ENCODE measurements at places on chromosomes 16 and 17.

DNA sequence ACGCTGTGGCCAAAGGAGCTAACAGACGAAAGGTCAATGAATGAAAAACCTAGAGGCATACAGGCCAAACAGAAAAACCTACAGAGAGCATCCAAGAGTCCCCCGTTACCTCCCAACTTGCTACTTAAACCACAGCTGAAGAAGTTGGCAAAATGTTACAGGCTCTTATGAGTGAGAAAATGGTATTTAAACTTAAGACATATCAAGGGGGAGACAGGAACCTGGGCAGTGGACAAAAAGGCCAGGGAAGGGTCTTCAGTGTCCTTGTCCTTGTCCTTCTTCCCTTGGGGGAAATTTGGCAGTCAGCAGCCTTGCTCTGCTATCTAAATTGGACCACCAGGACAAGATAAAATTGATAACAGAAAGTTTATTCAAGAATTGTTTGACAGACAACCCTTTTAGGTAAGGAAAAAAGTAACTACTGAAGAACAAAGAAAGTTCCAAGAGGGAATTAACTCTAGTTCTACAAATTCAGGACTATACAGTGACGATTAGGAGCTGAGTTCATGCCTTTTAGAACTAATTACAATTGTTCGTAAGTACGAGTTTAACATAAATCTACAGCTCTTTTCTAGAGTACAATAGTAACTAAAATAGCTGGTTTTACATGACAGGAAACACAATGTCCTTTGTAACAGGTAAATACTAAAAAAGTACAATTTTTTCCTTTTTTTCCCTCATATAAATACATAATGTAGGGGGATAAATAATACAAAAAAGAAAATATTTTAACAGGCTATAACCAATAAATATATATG, 3.8 kb upstream of the HOXB2 start:
- no peak for DNase-seq

GRCh38 chr17:38443356-38444031, 15.2 kb downstream of the ARHGAP23 start:
- DNase-seq: no peak

- no peak for DNase-seq
These were observed 93.4 kb upstream of the CDH5 start for GRCh38 chr16:66273053-66273452.

DNA sequence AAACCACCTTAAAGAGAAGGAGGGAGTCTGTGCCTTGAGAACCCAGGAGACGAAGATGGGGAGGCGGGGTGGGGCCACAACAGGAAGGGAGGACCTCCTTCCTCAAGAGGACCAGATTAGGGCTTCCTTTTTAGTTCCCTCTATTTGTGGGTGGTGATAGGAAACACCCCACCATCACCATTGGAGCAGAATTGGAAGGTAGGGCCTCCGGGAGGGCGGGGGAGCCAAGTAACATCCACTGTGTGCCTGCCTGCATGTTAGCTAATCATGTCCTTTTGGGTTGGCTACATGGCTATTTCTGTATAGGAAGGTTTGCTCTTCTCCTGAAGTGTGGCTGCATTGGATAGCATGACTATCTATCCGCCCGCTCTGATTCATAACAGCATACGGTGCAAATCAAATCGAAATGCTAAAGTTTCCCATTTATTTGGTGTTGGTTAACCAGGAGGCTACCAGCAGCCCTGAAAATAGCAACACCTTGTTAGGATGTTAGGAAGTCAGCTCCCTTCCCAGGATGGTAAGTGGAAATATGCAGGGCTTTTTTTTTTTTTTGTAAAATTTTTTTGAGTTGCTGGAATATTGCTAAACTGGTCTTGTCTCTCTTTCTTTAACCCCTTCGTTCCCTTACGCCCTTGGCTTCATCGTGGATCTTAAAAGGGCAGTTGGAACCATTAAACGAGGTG, 4.2 kb downstream of the SYT17 start:
- DNase-seq: no peak

DNA sequence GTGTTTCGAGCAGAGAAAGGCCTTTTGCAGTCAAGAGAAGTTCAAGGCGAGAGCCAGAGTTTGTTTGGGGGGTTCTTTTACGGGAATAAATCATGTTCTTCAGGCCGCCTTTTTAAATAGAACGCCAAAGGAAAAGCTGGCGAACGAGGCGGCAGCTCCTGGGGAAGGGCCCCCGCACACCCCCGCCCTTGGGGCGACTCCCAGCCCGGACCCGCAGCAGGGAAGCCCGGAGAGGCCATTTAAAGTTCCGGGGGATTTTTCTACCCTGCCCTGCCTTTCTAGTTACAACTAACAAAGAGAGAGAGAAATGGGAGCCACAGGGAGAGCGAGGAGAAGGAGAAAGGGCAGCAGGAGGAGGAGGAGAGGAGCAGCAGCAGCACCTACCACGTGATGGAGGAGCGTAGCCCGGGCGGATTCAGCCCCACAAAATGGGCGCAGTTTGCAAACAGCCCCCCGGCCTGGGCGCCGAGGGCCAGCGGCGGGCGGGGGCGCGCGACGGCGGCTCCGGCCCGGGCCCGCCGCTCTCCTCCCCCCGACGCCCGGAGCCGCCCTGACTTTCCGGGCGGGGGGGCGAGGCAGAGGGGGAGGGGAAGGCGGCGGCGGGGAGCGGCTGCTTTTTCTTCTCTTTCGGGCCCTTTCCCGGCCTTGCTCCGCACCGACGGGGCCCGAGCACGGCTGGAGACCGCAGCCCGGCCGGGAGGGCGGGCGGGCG, 634 bp downstream of the KANSL1 start:
- DNase-seq: no peak

- DNase-seq: no peak
These were observed 566.0 kb upstream of the PSMD7 start for GRCh38 chr16:73730481-73731090.

- no peak for DNase-seq
These were observed 25.9 kb upstream of the CREBBP start for GRCh38 chr16:3906363-3906762.

DNA sequence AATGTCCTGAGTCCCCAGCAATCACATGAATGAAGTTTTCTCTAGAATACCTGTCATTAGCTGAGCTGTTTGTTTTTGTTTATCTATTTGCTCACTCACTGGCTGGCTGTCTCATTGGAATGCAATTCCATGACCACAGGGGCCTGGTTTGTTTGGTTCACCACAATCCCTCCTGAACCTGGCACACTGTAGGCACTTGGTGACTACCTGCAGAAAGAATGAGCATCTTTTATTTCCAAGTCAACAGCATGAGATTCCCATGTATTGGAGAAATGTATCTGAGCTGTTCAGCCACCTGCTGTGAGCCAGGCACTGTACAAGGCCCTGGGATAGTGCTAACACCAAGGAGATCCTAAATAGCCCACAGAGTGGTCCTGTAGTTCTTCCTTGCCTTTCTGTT, 345.1 kb downstream of the XYLT1 start:
- DNase-seq: no peak

GRCh38 chr17:80029258-80029974, 6.3 kb downstream of the TBC1D16 start:
- no peak for DNase-seq

DNA sequence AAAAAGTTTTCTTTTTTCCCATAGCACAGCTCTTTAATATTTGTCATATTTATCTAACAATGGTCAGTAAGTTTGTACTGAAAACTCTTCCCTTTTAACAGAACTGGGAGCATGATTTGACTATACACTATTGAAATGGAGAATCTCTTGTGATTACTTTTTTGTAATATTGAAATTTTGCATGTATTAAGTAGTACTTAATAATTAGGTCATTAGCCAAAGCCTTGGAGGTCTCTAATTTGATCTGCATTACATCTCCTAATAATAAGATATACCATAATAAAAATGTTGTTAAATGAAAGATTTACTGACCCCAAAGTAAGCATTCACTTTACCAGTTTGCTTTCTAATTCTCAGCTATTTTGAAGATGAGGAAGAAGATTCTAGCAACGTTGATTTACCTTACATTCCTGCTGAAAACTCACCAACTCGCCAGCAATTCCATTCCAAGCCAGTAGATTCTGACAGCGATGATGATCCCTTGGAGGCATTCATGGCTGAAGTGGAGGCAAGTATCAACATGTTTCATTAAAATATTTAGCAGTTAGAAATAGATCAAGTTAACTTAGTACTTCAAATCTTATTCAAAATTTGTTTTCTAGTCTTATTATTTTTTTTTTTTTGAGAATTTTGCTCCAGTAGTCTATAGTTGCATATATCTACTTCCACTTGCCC, 18.2 kb downstream of the DDX42 start:
- DNase-seq: no peak

DNA sequence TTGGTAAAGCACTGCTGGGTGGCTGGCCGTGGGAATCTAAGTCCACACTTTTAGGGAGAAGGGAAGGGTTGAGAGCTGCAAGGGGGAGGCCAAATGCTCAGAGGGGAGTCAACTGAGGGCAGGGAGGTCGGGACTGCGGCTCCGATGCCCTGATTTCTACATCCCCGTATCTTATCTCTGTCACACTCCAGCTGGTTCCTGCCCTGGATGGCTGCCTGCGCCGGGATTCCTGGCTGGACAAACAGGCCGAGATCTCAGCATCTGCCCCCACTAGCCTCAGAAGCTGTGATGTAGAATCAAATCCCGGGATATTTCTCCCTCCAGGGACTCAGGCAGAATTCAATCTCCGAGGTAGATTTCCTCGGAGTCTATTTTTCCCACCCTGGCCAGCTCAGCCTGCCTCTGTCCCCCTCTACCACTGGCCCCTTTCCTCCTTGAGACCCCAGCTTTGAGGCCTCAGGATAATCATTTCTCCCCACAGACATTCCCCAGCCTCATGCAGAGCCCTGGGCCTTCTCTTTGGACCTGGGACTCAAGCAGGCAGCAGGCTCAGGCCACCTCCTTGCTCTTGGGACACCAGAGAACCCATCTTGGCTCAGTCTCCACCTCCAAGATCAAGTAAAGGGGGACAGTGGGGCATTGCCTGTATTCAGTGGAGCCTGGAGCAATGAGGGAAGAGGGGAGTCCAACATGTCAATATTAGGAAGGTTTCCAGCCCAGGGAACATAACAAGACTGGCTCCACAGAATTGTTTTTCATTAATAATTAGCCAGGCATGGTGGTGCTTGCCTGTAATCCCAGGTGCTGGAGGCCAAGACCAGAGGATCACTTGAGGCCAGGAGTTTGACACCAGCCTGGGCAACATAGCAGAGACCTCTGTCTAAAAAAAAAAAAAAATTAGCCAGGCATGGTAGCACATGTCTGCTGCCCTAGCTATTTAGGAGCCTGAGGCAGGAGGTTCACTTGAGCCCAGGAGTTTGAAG, 1.8 kb downstream of the SHBG start:
- DNase-seq: no peak

GRCh38 chr16:82337355-82337754, 167.3 kb upstream of the MPHOSPH6 start:
- no peak for DNase-seq

DNA sequence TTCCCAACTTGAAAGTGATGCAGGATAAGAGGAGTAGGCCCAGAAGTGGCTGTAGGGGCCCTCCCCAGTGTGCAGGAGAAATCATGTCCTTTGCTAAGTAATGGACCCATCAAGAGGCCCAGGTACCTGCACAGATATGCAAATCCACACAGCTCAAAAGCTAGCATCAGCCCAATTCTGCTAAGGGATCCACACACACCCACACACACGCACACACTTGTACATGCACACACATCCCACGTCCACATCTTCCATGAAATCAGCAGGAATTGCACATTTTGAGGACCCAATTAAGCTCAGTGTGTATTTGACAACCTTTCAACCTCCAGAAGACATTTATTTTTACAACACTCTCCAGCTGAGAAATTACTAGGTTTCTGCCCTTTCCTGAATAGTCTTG, 184.8 kb downstream of the C16orf78 start:
- no peak for DNase-seq

- no peak for DNase-seq
These were observed 207.0 kb downstream of the MSI2 start for GRCh38 chr17:57463103-57463885.

GRCh38 chr16:56275076-56275475, 83.8 kb downstream of the GNAO1 start:
- DNase-seq: no peak

DNA sequence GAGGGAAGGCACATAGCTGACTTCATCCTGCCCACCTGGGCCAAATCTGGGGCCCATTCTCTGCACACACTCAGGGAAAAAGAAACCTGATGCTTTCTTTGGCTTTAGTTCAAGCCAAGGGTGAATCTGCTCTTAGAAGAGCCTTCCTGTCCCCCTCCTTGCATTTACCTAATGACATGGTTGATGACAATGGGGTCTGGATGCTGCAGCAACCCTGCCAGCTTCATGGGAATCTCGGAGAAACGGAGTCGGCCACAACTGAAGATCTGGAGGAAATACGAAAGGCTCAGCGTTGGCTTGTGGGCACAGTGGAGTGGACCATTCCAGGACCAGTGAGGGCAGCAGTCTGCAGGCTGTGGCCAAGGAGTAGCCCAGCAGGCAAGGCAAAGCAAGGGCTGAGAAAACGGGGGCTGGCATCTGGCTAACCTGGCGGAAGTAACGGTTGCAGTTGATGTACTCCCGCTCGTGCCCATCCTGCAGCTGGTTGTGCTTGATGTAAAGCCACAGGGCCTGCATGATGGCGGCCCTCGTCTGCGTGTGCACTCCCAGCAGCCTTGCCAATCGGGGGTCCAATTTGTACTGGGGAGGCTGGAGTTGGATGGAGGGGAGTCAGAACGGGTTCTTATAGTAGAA, 6.4 kb upstream of the FTSJ3 start:
- no peak for DNase-seq

GRCh38 chr17:16294560-16294959, 58.7 kb downstream of the CENPV start:
- DNase-seq: no peak

DNA sequence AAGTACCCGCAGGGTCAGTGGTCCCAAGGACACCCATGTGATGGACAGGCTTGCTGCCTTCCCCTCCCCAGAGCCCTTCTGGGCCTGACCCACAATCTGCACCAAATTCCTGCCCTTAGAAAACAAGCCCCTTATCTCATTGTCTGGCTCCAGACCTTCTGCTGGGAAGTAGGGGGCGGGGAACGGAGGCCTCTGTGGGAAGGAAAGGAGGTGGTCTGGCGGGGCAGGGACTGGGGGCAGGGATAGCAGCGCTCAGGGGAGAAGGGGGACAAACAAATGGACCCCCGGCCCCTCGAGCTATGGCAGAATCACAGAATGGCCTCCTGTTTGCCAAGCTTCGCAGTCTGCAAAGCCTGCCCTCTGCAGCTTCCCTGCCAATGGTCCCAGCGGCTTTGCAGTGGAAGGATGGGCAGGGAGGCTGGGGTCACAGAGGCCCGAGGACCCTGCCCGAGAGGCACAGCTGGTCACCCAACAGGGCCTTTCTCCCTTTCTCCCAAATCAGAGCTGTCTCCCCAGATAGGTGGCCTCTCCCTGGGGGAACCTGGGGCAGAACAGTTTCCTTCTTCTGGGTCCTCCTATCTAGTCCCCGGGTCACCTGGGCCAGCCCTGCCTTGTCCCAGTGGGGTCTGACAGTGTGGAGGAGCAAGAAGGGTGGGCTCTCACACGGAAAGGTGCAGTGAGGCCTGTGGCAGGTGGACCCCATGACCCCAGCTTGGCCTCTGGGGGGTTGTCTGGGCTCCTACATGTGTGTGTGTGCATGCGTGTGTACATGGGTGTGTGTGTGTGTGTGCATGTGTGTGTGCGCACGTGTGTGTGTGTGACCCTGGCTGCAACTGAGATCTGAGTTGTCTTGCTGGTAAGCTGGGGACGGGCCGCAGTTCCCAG, 25.5 kb downstream of the TMEM235 start:
- no peak for DNase-seq

GRCh38 chr17:34391241-34391640, 28.2 kb upstream of the CCL1 start:
- no peak for DNase-seq

Measured in cortex of kidney (tissue), 1 donor.